ENCODE measurements at places on chromosomes 16 and 17.

DNA sequence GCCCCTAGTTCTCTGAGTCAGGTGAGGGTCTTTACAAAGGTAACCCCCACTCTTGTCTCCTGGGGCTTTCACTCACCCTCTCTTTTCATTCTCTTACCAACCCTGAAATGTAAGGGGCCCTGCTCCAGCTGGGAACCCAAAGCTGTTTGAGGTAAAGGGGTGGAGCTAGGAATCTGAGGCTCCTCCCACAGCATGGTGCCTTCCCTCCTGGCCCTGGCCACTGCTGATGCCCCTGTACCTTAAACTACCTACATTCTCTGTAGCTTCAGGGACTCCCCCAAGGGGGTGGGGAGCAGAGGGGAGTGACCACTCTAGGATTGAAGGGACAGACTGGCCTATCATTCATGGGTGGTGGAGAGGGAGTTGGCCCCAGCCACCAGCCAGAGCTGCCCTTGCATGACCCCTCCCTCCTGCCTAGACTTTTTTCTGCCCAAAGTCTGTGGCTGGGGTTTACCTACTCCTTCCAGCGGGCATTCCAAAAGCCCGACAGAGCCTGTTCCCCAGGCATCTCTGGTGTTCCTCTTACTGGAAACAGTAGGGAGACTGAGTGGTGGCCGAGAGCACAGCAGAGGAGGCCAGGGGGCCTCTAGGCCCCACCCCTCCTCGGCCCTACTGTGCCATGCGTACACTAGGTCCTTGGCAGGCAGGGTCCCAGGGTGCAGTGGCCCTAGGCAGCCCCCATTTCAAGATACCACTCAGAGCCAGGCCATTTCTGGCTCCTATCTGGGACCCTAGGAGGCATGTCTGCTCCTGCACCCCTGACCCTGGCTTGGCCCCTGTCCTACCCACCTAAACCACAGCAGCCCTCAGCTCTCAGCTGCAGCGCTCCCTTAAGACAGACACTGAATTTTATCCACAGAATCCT lies 9.5 kb downstream of the DOK4 start:
- no peak for DNase-seq

- no peak for DNase-seq
These were observed 1.6 kb upstream of the SLC5A10 start for GRCh38 chr17:18950346-18950745.

DNA sequence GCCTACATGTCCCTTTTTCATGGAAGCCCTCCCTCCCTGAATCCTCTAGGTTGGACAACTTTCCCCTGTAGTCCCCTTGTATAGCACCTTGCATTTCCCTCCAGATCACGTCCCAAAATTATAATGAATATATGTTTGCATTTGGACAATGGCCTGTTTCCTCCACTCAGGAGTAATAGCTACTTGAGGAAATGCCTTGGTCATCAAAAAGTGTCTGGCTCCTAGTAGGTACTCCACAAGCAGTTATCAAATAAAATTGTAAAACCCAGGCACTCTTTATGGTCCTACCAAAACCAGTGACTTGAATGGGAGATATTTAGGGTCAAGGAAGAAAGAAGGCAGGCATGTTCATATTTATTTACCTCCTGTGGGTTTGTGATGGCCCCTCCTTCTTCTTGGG lies 59.6 kb downstream of the RBFOX1 start:
- DNase-seq = no peak

DNA sequence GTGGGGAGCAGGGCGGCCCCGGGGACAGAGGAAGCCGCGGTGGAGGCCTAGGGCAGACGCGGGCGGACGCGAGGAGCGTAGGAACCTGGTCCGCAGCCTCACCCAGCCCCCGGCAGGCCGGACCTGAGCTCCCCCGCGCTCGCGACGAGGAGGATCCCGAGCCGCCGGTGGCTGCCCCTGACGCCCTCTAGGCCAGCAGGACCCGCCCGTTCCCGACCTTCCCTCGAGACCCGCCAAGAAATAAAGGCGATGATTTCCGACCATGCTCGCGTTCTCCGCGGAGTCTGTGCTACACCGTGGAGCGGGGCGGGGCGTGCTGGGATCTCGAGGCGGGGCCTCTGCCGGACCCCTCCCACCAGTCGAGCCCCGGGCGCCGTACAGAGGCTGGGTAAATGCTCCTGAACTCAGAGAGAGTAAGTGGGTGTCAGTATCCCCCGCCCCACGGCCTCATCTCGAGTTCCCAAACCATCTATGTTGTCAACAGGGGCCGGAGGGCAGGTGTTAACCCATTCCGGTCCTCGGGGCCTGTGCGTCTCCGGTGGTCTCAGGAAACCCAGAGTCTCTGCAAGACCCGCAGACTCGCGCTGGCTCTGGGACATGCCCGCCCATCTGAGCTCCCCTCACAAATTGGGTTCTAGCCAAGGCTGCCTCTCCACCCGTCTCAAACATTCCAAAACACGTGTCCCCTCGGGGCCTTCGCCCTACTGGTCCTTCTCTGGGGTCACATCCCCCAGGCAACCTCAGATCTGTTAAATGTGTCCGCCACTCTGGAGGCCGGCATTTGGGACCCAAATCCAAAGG lies 13.7 kb downstream of the SYCE1L start:
- peak; percentile 48 for DNase-seq

- DNase-seq = no peak
These were observed 39.9 kb downstream of the SMPD3 start for GRCh38 chr16:68408428-68408827.

DNA sequence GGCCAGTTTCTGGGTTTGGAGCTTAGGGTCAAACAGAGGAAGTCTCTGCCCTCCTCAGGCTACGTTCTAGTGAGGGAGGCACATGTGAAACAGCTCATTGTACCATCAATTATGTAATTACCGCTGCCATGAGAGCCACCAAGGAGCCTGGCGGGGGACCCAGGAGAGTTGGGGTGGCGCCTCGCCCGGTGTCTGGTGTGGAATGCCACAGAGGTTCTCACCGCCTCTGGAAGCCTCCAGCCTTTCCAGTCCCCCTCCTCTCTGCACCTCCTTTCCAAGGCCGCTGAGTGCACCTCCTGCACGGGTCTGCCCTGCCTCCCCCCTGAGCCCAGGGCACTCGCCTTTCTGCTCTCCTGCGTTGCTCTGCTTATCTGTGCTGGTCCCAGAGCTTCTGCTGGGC lies 51.4 kb downstream of the SREBF1 start:
- no peak for DNase-seq

DNA sequence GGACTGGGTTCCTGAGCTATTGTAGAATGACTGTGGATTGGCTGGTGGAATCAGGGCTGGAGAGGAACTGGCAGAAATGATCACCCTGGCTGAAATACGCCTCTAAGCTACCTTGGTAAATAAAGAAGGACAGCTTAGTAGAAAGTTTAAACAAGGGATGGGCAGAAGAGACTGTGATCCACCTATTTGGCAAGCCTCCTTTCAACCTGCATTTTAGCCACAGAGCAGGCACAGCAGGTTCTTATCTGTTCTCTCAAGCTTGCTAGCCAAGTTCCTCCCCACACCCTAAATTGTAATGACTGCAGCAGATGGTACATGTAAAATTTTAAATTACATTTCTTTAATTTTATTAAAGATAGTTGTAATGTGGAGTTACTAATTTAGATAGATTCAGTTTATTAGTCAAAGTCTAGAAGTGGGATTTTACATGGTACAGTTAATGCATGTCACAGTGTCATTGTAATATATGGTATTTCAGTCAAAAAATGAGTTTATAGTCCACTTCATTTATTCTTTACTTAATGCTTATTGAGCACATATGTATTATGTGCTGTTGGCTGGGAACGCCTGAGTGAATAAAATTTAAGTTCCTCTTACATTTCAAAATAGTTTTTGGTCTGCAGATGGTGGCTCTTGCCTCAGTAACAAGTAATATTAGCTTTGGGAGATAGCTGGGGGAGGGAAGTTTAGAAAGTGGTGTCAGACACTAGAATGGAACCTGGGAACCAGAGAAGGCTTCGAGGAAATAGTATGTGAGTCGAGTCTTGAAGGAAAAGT lies 11.2 kb downstream of the EPN2 start:
- no peak for DNase-seq

DNA sequence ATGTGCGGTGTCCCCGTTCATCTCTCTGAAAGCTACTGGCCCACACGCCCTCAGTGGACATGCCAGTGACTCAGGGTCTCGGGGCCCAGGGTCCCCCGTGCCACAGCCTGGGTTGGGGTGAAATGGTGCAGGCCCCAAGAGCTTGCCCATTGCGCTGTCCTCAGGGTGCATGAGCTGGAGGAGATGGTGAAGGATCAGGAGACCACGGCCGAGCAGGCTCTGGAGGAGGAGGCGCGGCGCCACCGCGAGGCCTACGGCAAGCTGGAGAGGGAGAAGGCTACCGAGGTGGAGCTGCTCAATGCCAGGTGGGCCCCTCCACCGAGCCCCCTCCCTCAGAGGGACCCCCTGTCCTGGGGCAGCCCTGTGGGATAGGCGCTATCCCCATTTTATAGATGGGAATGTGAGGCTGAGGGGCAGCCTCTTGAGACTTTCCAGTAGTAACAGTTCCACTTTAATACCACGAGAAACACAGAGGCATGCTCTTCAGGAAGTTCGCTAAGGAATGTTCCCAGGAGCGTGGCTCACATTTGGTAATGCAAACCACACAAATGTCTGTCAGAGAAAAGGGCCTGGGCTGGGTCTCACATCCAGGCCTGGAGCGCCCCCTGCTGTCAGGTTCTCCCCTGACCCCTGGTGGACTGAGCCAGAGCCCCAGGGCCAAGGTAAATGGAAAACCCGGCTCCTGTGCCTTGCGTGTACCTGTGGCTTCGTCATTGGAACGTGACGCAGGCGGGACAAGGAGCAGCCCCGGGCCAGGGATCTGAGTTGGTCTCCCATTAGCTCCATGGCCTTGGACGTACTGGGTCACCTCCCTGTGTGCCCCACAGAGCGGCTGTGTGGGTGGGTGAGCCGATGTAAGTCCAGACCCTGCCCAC lies 133.7 kb downstream of the RAB11FIP4 start:
- peak; percentile 91 for DNase-seq

DNA sequence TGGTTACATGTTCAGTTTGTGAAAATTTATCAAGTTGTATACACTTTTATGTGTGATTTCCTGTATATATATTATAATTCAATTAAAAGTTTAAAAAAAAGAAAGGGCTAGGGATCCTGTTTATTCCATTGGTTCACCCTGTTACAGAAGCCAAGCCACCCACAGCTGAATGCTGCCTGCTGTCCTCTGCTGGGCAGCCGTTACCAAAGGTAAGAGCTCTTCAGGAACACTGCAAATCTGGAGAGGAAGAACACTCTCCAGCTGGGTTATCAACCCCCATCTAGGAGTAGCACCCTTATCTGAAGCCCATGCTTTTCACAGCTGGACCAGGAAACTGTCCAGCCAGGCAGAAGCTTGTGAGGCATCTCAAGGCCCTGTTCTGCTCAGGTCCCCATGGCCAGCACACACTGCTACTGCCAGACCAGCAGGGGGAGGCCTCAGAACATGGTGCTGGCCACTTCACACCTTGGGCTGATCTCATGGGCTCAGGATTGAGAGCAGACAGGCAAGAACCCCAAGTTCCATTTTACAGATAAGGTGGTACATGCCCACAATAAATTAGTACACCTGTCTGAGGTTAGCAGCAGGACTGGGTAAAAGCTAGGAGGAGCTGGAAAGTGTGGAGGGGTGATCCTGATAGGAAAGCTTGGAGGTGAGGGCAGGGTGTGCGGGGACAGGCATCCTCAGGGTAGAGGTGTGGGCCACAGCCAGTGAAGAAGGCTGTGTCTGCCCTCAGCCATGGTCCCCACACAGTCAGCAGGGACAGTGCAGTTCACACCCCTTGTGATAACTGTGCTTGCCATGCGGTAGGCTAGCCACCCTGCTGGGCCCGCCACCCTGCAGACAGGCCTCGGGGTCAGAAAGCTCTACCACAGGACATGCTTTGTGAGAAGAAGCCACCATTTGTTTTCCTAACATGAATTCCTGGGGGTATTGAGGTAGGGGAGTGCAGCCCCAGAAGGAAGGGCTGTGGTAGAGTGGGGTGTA lies 54.3 kb upstream of the SREBF1 start:
- DNase-seq = peak; percentile 54

DNA sequence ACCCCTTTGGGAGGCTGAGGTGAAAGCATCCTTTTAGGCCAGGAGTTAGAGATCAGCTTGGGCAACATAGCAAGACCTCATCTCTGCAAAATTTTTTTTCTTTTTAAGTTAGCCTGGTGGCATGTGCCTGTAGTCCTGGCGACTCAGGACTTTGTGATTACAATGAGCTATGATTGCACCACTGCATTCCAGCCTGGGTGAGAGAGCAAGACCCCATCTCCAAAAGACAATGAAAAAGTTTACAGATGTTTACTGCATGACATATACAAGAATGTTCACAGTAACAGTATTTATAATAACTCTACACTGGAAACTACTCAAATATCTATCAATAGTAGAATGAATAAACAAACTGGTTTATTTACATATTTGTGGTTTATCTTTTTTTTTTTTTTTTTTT lies 33.1 kb upstream of the CCL22 start:
- no peak for DNase-seq

DNA sequence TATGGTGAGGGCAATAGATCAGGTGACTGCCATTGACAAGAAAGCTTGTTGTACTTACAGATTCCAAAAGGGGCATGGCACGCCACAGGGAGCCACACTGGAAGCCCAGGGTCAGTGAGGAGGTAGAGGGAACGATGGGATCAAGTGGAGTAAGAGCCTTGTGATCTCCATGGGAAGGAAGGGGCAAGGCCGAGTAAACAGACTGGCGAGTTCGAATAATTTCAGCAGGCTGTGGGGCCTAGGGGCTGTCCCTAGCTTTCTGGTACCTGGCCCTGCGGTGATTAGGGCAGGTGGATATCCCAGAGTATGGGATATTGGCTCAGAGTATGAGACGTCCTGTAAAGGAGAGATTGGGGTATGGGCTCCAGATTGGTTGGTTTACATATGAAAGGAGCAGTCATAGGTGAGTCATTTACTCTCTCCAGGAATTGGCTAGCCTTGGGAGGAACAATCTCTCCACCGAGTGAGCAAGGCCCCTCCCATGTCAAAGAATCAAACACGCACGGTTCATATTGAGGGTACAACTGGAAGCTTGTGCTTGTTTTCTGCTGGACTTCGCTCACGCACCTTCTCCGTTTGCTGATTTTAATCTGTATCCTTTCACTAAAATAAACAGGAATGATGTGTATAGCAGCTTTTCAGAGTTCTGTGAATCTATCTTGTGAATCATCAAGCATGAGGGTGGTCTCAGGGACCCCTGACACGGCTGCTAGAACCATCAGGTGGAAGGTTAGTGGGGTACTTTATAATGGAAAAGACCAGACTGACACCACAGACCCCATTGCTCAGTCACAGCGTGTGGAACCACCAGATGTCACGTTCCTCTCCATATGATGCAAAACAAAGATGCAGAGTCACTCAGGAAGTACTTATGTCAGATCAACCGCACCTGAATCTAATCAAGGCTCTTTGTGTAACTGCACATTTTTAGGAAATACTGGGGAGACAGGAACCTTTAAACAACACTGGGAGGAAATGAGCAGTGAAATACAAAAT lies 27.9 kb downstream of the GABARAPL2 start:
- no peak for DNase-seq

GRCh38 chr17:40612599-40613244 lies 34.9 kb downstream of the SMARCE1 start:
- DNase-seq = no peak

- no peak for DNase-seq
These were observed 25.8 kb downstream of the ABR start for GRCh38 chr17:1153795-1154546.

- no peak for DNase-seq
These were observed 59.1 kb downstream of the CYLD start for GRCh38 chr16:50801036-50801435.

All from mesothelial cell of epicardium (in vitro differentiated cells).